HT1080 (cell line): ENCODE measurements at places on chromosomes 4 and X. TPM values are rescaled to one million over a fixed set of nuclear protein-coding genes. Genes with fewer than 3 reads are reported as not detected.

BRS3 gene
- total RNA-seq: not detected in 2 replicates

DNA sequence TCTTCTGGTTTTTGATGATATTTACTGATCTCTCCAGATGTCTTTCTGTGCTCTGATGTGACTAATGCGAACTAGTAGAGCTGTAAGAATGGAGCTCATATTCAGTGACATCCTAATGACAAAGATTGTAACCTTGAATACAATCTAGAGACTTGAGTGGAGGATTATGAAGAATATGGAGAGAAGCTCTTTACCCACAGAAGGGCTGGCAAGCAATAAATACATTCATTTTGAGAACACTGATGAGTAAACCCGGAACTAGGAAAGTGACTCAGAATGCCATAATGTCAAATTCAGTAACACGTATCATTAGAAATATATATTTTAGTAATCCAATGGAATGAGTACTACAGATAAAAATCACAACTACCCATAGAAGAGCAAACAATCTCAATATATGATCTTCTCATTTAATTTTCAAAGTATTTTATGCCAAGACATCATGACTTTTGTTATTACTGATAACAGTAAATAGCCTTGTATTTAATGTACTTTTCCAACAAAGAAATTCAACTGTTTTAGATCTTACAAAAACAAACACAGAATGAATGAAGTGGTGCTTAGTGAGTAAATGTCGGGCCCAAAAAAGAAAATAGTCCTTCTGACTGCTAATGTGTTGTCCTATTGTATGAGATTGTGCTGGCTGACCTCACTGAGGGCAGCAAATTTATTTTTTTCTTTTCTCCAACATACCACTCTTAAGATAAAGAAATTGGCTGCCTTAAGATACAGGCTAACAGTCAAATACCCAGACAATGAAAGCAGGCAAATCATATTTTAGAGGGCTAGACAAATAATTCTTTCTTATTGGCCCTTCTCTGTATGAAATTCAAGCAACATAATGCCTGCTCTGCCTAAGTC lies 49.2 kb upstream of the HDAC8 start:
- DNase-seq: peak; percentile 62

DNA sequence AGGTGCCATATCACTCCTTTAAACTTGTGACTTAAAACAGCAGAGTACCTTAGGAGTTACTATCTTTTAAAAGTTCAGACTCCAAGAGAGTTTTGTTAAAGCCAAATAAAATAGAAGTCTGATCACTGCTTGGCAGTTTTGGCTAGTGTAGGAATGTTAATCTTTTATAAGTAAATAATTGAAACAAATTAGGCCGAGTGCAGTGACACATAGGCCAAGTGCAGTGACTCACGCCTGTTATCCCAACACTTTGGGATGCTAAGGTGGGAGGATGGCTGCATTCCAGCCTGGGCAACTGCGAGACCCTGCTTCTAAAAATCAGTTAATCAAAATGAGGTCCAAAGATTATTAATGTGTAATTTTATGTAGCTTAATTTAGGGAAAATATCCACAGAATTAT lies 37.2 kb downstream of the WDR44 start:
- DNase-seq: no peak

ARHGEF6 gene
- 3.2 and 3.5 TPM in 2 replicates for total RNA-seq

GRCh38 chrX:117985241-117985640 lies 131.4 kb downstream of the KLHL13 start:
- no peak for DNase-seq

MAGEB2 gene
- 122 and 158 TPM in 2 replicates for total RNA-seq

GRCh38 chr4:5200513-5200912 lies 149.2 kb downstream of the STK32B start:
- no peak for DNase-seq

DNA sequence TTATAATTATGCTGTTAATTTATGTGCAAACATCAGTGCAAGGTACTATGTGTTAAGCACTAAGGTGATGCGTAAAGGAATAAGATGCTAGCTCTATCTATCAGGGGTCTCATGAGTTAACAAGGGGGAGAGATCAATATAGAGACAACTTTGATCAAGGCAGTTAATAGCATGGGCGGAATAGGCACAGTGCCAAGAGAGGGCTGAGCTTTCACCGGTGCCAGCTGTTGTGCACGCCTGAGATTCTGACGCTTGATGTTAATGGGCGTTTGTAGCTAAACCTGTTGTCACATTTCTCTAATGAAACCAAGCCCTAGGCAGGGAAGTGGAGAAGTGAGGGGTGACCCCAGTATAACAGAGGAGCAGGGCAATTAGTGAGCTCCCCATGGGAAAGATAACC lies 86.0 kb upstream of the NMU start:
- no peak for DNase-seq

SULT1B1 gene
- 0.19 and 0.27 TPM in 2 replicates for total RNA-seq

DRD5 gene
- not detected in 2 replicates for total RNA-seq

- DNase-seq: no peak
These were observed 5.3 kb upstream of the G3BP2 start for GRCh38 chr4:75678473-75678872.

SERPINA7 gene
- total RNA-seq: not detected in 2 replicates

NAT8L gene
- total RNA-seq: 2.7 and 5.6 TPM in 2 replicates

SPANXN3 gene
- 1.1 and 2.4 TPM in 2 replicates for total RNA-seq

DNA sequence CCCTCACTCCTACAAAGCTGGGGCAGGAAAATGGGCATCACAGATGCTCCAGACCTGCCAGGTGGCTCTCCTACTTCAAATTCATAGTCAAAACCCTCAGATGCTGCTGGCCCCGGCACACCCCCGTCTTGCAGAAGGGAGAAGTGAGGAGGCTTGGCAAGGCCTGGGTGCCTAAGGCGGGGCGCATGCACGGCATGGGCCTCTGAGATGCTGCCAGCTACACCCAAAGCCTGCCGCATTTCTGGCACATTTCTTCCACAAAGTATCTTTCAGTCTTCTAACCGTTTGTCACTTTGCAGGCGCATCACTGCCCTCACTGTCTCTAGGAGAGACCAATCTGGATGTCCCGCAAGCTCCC lies 19.6 kb downstream of the WDR1 start:
- DNase-seq: no peak

- DNase-seq: no peak
These were observed 139.9 kb upstream of the SLC4A4 start for GRCh38 chr4:71198958-71199357.

DNA sequence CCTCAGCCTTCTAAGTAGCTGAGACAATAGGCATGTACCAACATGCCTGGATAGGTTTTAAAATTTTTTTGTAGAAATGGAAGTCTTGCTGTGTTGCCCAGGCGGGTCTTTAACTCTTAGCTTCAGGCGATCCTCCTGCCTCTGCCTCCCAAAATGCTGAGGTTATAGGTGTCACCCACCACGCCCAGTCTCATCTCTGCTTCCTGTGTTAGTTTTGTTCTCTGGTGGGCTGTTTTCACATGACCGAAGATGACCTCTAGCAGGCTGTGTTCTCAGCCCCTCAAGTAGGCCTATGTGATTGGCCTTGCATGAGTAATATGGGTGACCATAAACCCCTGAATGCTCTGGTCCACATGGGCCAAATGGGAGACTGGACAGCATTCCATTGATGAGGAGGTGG lies 56.8 kb upstream of the MSANTD1 start:
- DNase-seq: no peak

DNA sequence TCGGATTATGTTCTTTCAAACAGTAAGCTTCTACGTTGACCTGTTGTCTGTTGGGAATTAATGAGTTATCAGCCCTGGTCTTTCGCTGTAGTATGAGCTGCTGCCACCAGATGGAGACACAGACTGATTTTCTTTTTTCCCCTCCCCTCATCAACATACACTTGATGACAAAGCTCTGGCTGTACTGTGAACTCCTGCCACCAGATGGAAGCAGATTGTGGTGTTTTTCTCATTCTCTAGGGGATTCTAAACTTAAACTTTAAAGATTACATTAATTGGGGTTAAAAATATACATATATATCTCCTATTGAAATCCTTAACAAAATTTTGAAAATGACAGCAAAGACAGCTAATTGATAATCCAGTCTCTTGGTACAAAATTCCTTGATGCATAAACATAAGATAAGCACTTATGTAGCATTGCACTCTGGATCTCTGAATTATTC lies 44.8 kb downstream of the SMS start:
- DNase-seq: peak; percentile 77
